NCI-H524 (cell line): ENCODE measurements at places on chromosomes 6 and 20.

GRCh38 chr6:144064402-144065212 is 30.8 kb downstream of the SF3B5 start:
- peak; percentile 81 for DNase-seq

- DNase-seq, result no peak
Measured at GRCh38 chr6:44024574-44025219, 102.6 kb downstream of the MRPL14 start.

GRCh38 chr6:6889601-6890000 is 218.2 kb upstream of the RREB1 start:
- DNase-seq, result no peak

DNA sequence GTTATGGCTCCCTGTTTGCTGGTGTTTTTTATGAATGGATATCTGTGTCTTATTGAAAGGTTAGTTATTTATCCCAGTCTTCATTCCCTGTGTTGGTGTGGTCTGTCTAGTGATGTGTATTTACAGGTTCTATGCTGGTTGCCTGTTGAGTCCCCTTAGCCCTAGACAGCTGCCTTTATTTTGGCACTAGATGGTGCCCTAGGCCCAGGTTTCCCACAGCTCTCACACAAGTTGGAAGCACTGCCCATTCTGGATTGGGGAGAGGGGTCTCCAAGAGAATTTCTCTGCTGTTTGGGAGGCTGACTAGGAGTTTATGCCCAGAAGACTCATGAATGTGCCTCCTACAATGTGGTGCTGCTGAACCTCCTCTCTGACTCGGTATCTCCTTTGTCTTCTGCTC is 12.4 kb downstream of the GRM1 start:
- peak; percentile 70 for DNase-seq

- peak; percentile 87 for DNase-seq
Measured at GRCh38 chr6:127515794-127516661, 3.1 kb downstream of the MTCL3 start.

- peak; percentile 41 for DNase-seq
Measured at GRCh38 chr6:88238065-88238464, 71.9 kb upstream of the CNR1 start.

DNA sequence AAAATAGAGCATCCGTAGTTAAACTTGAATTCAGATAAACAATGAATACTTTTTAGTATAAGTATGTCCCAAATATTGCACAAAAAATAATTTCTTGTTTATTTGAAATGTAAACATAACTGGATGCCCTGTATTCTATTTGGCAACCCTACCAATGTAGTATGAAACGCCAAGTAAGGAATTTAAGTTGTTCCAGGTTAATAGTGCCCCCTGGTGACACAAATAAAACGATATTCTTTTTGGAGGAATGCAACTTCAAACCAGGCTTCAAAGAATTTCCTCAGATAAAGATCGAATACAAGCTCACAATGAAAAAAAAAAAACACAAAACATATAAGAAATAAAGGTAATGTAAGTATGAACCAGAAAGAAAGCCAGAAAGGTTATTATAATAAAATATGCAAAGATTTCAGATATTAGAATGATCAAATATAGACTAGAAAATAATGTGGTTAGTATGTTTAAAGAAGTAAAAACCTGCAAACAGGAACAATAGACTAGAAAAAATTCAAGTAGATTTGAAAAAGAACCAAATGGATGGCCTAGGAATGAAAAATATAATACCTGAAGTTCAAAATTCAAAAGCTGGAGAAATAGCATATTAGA is 18.4 kb upstream of the AKAP7 start:
- peak; percentile 50 for DNase-seq

- DNase-seq, result no peak
Measured at GRCh38 chr6:114176726-114177125, 166.1 kb downstream of the HS3ST5 start.

DNA sequence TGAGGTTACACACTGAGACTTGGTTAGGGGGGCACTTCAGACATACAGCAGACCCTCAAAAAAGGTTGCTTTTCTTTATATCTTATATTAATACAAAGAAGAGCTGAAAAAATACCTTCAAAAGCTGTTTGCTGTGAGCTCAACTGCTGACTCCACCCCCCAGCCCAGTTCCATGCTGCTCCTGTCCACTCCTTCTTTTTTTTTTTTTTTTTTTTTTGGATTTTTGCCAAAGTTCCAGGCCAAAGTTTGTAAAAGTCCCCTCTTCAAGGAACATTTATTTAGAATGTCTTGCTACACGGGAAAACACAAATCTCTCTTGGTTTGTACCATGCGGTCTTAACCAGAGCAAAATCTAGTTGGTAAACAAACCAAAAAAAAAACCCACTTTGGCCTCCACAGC is 85.3 kb upstream of the AKAP12 start:
- DNase-seq, result no peak

DNA sequence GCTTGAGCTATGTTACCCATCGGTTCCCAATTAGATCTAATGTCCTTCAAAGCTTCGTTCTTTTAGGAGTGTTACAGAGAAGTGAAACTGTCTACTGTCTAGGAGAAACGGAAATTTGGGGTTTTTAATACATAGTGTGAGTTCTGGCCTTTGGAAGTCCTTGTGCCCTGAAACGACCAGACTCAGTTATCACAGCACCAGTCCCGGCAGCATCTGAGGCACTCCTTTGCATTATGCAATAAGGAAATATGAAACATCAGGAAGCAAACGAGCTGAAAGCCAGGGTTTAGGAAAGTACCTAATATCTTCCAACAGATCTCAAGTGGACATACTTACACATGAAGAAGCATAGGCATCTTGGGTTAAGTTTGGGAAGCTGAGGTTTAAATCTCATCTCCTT is 61.8 kb upstream of the ADGRF1 start:
- no peak for DNase-seq

GRCh38 chr20:51526106-51526470 is 16.4 kb downstream of the NFATC2 start:
- no peak for DNase-seq

- no peak for DNase-seq
Measured at GRCh38 chr6:134074151-134075055, 22.0 kb upstream of the SLC2A12 start.

DNA sequence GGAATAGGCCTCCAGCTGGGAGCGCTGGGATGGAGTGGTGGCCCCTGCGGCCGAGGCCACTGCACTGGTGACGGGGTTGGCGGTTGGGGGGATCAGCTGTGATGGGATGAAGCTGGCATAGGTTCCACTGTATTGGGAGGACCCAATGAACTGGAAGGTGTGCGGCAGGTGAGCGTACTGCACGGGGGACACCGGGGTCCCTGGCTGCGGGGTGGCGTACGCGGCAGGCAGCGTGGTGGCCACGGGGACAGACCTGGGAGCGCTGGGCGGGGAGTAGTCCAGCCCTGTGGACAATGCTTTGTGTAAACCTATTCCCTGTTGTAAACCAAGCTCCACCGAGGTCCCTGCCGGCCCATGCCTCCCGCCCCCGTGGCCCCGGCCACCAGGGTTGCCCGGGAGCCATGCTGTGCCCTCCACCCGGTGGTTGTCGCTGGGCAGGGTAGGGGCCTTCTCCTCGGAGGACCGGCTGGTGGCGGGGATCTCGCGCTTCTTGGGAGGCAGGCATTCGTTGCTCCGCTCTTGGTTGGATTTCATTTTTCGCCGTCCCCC is 89.5 kb downstream of the GMPR start:
- no peak for DNase-seq

DNA sequence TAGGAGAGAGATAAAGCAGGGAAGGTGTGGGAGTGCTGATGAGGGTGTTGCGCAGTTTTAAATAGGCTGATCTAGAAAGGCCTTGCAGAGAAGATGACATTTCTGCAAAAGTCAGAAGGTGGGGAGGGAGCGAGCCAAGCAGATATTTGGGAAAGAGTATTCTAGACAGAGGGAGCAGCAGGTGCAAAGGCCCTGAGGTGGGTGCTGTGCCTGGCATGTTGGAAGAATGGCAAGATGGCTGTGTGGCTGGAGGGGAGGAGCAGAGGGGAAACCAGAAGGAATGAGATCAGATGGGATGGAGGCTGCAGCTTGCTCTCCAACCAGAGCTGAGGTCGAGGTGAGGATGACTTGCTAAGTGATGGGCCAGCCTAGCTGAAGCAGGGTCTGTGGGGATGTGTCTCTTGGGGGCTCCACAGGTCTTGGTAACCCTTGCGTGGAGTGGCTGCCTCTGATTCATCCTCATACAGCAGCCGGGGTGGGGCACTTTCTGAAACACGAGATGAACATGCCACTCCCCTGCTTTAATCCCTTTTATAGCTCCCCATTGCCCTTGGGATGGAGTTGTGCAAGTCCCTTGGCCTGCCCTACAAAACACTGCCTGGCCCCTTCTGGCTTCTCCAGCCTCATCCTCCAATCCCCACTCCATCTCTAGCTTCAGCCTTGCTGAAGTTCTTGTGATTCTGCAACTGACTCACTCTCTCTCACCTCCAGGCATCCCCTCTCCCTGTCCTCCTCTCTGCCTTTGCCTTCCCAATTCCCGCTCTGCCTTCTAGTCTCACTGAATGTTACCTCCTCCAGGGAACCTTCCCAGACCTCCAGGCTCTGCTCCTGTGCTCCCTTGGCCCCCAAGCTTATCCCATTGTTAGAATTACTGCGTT is 94.1 kb downstream of the CDH22 start:
- DNase-seq, result peak; percentile 63

- DNase-seq, result no peak
Measured at GRCh38 chr20:46119028-46119546, 973 bp downstream of the CD40 start.

DNA sequence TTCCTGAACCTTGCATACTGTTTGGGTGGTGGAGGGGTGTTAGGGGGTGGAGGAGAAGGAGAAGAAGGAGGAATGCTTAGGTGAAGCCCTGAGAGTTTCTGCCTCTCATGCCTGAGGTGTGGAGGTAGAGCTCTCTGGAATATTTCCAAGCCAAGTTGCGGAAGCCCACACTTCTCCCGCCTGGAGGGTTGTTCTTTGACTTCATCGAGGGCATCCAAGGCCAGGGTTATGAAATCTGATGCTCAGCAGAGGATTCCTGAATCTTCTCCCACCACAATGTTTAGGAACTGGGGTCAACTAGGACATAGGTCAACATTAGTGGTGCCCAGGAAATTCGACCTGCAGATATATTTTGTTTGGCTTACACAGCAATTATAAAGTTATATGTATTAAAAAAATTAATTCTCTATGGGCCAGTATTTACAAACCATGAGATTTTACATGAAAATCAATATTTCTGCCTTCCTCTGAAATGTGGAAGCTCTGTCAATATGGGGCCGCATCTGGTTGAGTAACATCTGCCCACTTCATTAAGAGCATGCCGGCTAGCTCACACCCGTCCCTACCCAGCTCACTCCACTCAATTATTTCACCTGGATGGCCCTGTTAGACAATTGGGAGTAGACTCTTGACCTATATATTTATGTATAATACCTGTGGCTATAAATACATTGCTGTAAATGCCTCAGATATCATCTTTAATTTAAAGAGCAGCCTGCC is 257.1 kb upstream of the ZFP64 start:
- DNase-seq, result peak; percentile 11

DNA sequence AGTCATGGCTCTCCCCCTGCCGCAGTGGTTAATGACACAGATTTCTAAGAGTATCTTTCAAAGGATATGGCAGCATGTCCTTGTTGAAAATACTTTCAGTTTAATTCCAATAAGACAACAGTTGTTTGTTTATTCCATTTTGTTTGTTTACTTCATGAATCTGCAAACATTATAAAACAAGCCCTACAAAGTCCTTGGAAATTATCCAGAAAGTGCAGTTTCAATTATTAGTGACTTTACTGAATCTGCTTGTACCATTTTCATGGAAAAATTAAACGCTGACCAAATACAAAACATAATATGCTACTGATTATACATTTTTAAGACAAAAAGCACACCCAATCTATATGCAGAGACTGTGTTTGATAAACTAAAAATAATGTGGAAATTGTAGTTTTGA is 3.3 kb downstream of the HEY2 start:
- DNase-seq, result no peak

GRCh38 chr20:31516651-31517050 is 2.4 kb downstream of the HM13 start:
- DNase-seq, result no peak

DNA sequence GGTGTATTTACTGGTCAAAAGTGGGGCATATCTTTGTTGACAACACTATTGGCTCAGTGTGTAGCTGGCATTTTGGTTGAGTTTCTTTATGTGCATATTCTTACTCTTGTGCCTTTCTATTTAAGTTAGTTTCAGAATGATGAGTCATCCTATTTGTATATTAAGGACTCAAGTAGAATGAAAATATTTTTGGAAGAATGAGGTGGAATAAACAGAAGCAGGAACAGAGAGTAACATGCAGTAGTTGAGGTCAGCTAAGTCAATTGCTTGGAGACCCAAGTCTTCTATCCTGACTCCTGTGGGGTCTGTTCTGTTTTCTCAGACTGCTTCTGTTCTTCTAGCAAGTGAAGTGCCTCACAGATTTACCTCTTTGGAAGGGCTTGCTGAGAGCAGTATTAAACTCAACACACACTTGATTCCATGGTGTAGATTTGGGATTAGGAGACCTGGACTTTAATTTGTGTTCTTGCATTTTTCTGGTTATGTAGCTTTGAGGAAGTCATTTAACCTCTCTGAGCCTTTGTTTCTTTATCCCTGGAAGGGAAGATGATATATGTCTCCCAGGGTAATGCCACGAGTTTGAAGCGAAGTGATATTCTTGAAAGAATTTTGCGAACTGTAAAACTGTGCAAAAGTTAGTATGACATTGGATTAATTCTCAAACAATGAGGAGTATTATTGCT is 324.3 kb downstream of the QKI start:
- no peak for DNase-seq

- DNase-seq, result no peak
Measured at GRCh38 chr20:24585796-24586522, 116.5 kb downstream of the SYNDIG1 start.

DNA sequence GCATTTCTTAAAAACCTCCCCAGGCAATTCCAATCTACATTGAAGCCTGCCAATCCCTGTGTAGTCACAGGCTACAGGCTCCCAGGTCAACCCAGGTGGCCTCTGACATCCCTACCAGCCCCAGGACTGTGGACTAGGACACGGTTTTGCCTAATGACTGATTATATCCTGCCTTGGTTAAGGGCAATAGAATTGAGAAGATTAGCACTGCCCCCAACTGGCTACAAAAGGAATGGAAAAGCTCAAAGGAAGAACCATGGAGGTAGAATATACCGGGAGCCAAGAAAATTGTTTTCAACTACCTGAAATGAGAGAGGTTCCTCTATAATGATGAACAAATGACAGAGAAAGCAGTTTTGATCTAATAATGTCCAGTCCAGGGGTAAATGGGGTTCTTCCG is 421.1 kb upstream of the AGPAT4 start:
- no peak for DNase-seq

GRCh38 chr6:69449887-69450286 is 346.9 kb downstream of the LMBRD1 start:
- no peak for DNase-seq

DNA sequence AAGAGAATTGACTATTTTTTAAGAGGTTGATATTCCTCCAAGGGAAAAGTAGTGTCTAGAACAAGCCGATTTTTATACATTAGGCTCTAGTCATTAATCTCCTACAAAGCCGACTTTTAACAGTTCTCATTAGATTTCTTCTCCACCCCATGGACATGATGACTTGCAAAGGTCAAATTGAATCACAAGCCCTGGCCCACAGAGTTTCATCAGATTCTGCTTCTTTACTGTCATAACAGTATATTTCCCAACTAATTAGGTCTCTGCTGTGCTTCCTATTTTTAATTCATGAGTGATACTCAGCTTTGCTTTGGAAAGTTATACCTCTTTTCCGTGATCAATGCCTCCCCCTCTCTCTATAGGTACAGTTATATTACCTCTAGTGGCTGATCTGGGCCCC is 90.6 kb upstream of the ADGRB3 start:
- DNase-seq, result no peak
